Right atrium auricular region (tissue), 2 donors: ENCODE measurements at places on chromosomes 6 and 20.

GRCh38 chr6:142478117-142478516, 176.3 kb downstream of the ADGRG6 start:
- DNase-seq = no peak

DNA sequence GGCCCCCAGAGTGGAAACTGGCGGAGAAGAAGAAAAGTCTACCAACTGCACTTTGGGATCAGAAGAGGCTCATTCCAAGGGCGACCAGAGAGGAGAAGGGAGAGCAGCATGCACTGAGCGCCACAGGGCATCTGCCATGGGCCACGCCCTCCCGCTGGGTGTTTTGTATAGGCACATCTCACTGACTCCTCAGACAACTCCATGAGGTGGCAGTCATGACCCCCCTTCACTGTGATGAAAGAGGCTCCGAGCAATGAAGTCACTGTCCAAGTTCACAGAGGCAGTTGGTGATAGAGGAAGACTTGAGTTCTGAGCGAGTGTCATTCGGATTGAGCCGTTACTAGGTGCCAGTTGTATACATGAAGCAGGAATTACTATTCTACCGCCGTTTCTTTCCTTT, 15.4 kb downstream of the BPIFB1 start:
- DNase-seq = no peak

DNA sequence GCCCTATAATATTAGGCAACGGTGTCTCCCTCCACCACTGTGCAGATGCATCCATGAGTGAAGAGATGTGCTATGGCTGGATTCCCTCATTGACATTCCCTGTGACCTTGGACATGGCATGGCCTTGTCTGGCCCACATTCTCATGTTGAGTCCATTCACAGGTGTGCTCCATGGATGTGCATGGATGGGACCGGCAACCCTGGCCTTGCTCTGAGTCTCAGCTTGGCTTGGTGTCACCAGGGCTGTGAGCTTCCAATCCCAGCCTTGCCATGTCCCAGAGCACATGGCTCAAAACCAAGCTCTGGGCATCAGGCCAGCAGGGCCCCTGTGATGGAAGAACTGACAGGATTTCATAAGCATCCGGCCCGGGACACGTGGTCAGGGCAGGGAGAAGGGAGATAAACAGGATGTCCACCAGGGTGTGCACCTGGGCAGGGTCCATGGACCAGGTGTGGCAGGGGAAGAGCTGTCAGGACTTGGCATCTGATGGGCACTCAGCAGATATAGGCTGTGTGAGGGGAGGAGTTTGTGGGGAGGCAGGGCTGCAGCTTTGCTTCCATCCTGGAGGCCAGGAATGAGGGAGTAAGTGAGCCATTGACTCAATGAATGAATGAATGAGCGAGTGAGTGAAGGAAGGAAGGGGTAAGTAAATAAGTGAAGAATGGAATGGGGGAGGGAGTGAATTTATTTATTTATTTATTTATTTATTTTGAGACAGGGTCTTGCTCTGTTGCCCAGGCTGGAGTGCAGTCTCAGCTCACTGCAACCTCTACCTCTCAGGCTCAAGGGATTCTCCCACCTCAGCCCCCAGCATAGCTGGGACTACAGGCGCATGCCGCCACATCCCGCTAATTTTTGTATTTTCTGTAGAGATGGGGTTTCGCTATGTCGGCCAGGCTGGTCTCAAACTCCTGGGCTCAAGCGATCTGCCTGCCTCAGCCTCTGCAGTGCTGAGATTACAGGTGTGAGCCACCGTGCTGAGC, 15.7 kb downstream of the NRSN2 start:
- peak; percentile 87 for DNase-seq

DNA sequence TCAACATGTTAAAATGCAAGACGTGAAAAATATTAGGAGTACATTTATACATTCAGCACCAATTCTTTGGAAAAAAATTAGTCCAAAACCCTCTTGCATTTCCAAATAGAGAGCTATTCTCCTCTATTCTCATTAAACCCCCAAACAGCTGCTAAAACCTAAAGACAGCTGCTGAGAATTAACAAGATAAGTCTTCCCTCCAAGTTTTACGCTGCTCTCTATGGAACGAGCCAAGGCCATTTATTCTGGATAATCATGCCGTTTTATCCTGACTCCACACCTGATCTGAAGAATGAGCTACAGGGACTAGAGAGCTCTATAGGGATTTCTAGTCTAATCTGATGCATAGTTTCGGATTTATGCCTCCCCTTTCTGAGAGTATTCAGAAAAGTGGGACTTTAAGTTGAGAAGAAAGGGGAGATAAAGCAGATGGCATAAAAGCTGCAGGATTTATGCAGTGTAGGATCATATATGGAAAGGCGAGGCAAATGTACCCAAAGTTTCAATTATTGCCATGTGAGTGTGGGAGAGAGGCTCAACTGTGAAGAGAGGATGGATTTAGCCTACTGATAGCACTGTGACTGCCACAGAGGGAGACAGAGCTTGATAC, 64.7 kb upstream of the HS3ST5 start:
- no peak for DNase-seq
